ENCODE measurements at places on chromosomes 5 and 9.

GRCh38 chr5:10831419-10831818 is 70.4 kb upstream of the DAP start:
- DNase-seq = no peak

DNA sequence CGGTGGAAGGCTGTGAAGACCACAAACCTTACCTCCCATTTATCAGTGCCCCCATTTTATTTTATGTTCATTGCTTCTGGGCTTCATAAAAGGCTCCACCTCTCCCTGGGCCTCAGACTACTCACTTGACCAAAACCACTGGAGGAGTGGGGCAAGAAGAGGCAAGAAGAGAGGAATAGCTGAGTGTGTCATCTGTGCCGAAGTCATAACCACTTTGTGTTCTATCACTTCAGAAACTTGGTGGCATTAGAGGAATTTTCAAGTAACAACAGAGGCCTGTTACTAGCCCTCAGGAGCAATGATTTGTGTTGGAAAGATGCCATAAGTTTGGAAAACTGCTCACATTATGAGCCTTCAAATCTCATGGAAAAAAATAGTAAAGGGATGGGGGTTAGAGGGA is 88.7 kb upstream of the PIK3R1 start:
- no peak for DNase-seq

DNA sequence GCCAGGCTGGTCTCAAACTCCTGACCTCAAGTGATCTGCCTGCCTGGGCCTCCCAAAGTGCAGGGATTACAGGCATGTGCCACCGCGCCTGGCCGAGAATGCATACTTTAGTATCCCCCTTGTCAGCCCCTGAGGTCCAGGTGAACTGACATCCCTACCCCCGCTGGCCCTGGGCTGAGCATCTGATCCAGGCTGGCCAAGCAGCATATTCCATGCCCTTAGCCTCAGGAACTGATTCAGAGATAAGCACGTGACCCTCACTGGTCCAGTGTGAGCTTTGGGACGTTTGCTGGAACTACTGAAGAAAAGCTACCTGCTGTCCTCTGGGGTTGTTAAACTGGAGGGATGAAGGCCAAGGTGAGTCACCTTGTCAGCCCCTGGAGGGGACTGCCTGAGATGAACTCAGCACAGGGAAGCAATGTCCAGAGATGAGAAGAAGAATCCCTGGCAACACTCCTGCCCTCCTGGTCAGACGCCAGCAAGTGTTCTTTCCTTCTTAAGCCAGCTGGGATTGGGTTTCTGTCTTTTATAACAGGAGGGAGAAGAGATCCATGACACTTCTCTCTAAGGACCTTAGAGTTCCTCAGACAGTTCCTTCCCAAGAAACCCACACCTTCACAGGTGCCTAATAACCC is 59.1 kb upstream of the FBXW11 start:
- no peak for DNase-seq

GRCh38 chr5:54746346-54746745 is 228.8 kb downstream of the SNX18 start:
- DNase-seq = no peak

- no peak for DNase-seq
Observed at GRCh38 chr9:135394131-135394530, 85.5 kb upstream of the PPP1R26 start.

DNA sequence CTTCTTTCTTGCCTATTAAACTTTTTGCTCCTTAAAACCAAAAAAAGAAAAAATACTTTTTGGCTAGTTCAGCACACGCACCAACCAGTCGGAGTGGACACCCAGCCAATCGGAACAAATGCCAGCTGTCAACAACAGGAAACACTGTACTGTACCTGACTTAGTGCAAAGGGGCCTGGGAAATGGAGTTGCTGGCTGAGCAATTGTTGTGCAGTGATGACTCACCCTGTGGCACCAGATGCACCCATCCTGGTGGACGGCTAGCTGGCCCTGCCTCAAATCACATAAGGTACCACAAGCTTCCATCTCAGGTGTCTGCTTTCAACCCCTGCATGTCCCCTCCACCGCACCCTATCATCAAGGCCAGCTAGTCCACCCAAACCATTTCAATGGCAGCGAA is 20.9 kb downstream of the FOXE1 start:
- DNase-seq = no peak

Measured in NCI-H1092 (cell line).